ENCODE measurements at places on chromosomes 7 and 10.
A peak's percentile ranks its signal among the peaks of the same experiment; 100 is the strongest.

DNA sequence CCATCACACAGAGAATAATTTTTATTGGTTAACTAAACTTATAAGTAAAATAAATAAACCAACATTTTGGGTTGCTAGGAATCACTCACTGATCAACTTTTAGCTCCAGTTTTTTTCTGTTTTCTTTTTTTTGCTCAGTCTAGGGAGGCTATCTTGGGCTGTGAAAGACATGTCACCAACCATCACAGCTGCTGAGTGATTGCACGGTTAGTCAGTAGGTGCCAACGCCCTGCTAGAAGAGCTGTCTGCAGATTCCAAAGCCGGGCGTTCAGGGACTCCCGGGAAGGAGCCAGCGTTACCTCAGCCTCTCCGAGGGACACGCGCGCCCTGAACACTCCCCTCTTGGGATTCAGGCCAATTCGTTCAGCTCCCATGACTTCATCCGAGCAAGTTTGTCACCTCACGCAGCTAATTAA, 604 bp upstream of the STAM start:
- no peak for DNase-seq

- DNase-seq, result no peak
These were observed 53.0 kb downstream of the DNAJC1 start for GRCh38 chr10:21950566-21950965.

DNA sequence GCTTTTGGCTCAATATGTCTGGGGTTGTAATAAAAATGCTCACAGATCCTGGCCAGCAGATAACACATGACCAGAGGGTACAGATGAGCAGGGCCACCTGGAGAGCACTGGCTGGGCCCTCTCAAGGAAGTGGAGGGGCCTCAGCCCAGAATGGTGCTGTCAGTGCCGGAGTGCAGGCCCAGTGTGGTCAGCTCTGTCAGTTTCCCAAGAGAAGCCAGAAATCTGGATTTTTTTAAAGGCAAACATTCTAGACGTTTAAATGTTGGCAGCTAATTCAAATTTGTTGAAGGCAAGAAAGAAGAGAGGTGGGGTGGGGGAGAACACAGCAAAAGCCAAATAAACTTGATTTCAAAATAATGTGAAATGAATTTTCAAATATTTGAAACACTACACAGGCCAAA, 2.0 kb downstream of the C10orf105 start:
- DNase-seq, result no peak

DNA sequence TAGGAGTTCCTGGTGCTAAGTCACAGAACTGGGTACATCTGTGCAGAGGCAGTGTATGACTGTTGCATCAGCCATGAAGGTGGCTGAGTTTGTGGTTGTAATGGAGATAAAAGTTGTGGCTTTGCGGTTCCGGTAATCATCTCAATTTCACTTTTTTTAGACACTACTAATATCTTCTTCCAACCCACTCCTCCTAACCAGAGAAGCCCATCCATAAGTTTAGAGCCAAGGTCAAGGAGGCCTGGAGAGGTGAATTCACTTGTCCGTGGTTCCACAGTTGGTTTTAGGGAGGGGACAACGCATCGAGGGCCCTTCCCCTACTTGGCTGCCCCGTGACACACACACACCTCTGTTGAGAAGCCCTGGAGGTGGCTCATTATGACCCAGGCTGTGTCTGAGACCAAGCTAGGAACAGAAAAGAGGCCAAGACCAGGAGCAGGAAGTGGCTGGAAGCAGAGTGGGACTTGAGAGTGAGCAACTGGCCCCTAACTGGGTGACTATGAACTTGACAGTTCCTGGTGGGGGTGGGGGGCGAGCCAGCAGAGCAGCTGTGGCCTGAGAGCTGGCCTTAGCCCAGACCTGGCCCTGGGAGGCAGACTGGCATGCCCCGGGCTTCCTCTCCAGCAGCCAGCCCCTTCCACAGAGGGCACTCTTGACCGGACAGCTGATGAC, 66.8 kb upstream of the COL13A1 start:
- no peak for DNase-seq

DNA sequence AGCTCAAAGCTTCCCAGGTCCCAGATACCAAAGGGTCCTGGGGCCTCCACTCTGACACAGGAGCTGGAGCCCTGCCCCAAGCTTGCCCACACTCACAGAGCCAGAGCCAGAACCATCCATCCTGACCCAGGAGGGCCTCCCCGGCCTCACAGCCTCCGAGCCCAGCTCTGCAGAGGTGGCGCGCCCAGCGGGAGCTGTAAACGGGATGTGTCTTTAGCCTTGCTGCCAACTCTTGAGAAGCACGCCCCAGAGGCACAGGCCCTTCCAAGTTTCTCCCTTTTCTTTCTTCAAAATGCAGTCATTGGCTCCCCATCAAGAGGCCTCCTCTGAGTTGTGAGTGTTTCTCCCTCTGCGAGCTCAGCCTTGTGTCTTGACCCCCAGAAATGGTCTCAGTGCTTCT, 75.0 kb downstream of the PDGFA start:
- DNase-seq, result no peak

DNA sequence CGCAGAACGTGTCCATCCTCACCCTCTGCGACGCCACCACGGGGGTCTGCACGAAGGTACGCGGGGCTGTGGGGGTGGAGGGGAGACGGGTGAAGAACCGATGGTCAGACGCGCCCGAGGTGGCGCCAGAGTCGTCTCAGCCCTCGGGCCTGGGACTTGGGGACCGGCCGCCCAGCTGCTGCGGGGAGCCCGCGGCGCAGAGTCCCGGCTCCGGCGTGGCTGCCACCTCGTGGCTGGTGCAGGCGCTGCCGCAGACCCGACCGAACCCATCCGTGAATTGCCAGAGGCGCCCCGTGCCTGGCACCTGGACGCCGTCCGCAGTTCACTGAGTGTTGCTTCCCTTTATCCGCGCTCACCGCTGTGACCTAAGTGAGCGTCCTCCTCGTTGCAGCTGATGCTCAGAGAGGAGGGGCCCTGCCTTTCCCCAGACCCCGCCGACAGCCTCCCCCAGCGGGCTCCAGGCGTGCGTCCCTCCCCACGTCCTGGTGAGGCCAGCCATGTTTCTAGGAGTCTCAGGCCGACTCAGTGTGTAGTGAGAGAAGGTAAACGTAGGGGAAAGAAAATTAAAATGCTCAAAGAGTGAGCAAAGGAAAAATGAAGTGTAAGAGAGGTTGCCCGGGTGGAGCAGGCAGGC, 208.7 kb downstream of the PAXIP1 start:
- DNase-seq, result no peak

DNA sequence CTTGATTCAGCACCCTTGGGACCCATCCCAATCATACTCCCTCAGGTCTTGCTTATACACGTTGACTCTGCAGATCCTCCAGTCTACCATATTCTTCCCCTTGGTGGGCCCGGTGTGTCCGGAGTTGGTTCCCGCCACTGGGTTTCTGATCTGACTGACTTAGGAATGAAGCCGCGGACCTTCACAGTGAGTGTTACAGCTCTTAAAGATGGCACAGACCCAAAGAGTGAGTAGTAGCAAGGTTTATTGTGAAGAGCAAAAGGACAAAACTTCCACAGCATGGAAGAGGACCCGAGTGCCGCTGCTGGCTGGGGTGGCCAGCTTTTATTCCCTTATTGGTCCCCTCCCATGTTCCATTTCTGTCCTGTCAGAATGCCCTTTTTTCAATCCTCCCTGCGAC, 5.9 kb upstream of the GDF10 start:
- DNase-seq, result no peak

DNA sequence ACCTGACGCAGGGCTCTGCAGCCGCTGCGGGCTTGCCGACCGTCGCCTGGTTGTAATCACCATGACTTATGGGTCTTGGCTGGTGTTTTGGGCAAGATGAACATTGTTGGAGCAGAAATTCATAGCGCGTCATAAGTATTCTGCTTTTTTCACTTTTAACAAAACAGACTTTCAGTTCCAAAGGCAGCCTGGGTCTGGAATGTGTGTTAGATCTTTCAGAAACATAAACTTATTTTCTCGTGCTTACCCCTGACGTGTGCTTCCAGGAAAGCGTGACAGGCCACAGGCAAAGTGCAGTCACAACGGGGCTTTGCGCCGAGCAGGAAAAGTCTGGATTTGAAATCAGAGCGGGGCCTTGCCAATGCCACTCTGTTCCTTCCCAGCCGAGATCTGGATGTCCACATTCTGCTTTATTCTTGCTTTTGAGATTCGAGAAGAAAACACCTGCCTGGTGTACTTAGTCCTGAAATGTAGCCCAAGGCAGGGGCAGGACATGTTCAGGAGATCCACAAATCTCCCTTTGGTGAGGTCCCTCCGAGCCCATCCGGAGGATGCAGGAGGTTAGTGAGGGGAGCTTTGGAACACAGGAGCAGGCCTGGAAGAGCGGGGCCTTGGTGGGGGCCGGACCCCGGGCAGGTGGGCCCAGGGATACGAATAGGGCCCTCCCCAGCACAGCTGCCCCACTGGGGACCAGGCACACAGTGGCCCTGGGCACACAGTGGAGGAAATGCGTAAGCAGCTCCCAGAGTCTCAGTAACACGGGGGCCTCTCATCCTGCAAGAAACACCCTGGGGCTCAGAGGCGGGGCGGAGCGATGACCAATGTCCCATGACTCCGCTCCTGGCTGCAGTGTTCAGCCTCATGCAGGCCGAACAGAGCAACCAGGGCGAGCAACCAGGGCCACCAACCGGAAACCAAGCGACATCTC, 49.5 kb upstream of the EBF3 start:
- DNase-seq, result no peak

DNA sequence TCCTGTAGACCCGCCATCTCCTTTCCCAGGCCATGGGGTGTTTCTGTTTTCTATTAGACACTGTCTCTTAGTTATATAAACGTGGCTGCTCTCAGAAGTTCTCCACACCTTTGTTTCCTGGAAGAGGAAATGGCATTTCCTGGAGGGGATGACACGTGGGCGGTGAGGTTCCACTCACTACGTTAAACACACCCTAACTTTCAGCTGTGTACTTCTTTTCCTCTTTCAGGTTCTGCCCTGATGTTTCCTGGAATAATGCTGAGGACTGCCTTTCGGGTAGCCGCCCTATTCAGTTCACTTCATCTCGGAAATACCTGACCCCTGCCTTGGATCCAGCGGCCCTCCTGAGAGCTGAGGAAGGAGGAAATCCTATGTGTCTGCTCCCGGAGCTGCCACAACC, 3.4 kb upstream of the PRKCQ start:
- peak; percentile 78 for DNase-seq

DNA sequence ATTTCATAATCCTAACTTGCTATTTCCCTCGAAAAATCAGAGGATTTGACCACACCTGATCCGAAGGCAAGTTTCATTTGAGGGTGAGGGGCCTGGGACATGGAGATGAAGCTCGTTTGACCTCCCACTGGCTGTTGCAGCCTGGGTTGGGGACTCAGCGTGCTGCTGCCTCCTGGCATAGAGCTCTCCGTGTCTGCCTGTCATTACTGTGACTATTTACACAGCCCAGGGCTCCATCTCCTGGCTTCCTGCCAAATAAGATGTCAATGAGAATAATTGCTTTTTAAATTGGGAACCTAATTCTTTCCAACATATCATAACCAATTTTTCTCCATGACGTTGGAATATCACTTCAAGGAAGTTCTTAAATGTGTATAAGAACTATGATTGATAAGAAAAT, 139.3 kb upstream of the COBL start:
- DNase-seq, result no peak

DNA sequence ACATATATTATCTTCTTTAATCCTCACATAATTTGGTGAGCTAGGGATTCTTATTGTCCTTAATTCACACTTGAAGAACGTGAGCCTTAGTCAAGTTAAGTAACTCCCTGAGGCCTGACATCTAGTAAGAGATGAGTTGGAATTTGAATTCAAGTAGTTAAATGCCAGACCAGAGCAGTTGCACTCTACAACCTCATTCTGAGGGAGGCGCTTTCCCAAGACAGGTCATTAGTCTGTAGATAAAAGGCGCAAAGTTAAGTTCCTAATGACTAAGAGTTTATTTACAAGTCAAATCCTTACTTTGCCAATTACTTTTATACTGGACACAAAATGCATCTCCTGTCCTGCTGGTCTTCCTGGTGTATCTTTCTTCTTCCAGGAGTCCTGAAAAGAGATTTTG, 3.6 kb upstream of the EXOC6 start:
- DNase-seq, result no peak

DNA sequence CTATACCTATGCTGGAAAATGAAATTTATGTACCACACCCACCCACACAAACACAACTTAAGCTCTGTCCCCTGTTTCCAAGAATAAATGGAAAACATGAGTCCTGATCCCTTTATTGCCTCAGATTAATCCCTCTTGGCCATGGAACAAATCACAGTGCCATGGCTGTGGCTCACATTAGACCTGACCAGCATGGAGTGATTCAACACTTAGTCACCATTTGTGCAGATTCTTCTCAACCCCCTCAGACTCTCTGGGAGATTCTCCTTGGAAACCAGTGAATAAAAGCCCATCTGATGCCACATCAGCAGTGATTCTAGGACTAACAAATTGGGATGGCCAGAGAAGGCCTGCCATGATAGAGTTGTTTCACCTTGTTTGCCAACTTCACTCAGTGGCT, 204.4 kb upstream of the TMEM72 start:
- DNase-seq, result no peak

DNA sequence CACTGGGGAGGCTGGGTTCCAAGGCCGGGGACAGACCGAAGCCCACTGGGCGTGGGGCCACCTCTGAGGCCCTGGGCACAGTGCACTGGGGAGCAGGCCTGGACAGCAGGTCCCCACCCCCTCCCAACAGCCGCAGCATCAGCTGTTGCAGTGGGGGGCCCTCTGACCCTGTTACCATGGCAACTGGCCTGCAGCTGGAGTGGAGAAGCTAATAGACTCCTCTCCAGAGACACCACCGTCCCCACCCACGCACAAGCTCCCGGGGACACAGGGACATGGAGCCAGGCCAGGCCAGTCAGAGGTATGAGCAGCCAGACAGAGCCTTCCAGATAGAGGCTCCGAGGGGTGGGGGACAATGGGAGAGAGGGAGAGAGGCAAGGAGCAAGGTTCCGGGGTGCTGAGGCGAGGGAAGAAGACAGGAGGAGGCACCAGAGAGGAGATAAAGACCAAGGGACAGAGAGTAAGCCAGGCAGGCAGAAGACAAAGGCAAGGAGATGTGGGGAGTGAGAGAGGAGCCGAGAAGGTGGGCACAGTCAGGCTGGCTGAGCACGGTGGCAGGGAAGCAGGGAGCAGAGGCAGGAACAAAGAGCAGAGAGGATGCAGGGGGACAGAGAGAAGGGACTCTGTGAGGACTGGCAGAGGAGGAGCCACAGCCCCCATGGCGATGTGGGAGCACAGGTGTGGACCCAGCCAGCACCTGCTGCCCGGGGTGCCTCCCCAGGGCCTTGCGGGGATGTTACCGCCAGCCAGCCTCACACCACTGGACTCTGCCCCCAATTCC, 6.7 kb downstream of the KCNH2 start:
- no peak for DNase-seq

- no peak for DNase-seq
These were observed 9.8 kb downstream of the LARP4B start for GRCh38 chr10:921471-922414.

GRCh38 chr7:139109983-139110411, 477 bp upstream of the ZC3HAV1 start:
- DNase-seq, result no peak

GRCh38 chr7:50531928-50532327, 33.3 kb downstream of the DDC start:
- no peak for DNase-seq
